Stimulated activated CD8-positive, alpha-beta memory T cell treated with anti-CD3 and anti-CD28 coated beads, Interleukin-4, amount 100 ng/mL, for 48 hours (primary cell): ENCODE measurements at places on chromosomes 12 and 14.
A peak's percentile ranks its signal among the peaks of the same experiment; 100 is the strongest.

DNA sequence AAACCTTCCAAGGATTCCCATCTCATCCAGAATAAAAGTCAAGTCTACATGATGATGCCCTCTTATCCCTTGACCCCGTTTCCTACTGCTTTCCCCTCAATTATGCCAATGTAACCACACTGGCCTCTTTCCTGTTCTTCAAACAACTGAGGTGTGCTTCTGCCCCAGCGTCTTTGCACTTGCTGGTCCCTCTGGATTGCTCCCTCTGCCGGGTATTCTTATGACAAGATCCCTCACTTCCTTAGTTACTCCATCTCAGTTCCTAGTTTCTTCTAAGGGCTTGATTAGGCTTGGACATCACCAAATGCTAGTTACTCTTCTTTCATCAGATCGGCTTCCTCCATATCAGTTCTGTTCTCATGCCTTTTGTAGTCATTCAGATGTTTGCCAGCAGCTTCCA lies 32.7 kb upstream of the PELI2 start:
- no peak for DNase-seq

GRCh38 chr12:82593143-82593542 lies 93.6 kb upstream of the TMTC2 start:
- DNase-seq = no peak

DNA sequence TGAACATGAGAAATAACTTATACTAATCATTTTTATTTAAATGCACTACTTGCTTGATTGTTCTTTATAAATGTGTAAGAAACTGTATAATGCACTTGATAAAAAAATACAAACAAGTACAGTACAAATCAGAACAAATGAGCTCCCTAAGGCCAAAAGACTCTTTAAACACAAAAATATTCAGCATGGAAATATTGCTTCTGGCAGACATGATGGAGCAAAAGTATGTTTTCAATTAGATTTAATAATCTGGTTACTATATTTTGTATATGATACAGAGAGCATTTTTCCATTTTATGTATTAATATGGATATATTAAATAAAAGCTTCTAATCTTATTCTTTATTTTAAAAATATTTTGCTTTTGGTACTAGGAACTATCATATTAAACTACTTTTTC lies 800.2 kb upstream of the LRFN5 start:
- no peak for DNase-seq

DNA sequence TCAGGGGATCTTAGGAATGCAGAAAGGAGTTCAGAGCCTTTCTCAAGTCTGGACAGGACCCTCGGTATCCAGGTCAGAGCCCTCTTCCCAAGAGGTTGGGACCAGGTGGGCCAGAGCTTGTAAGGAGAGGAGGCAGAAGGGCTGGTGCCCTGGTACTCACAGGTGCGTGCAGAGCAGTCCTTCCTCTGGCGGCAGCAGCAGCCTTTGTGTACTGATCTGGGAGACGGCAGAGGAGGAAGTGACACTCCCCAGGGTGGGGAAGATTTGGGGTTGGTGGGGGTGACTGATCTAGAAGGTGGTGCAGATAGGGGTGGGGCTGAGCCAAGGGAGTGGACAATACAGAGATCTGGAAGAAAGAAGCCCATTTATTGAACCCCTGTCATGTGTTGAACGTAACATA lies at the start of gene ITGB7:
ITGB7 (minus strand) TSS at position 210 of the 400 bp plus-strand sequence. CDS start 6,808 bp downstream, outside the sequence.
- DNase-seq = peak; percentile 77

- DNase-seq = peak; percentile 41
Measured at GRCh38 chr12:121893961-121894460, 5.4 kb downstream of the PSMD9 start.

- DNase-seq = no peak
Measured at GRCh38 chr12:76757694-76758093, 6.2 kb upstream of the ZDHHC17 start.

DNA sequence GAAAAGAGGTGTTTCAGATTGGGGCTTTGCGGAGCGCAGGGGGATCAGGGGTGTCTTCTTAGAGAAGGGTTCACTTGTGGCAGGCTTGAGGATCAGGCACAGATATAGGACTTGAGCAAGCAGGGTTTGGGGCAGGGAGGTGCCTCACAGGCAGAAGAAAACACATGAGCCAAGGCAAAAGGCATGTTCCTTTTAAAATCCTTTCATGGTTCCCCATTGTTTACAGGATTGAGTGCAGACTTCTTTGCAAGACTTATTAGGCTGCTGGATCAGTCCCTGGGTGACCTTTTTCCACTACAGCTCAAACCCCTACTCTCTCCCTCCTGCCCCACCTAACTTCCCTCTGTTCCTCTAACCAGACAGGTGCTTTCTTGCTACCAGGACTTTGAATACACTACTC lies 19.7 kb downstream of the HSPB8 start:
- DNase-seq = no peak

GRCh38 chr12:120194534-120195395 lies at the start of gene GCN1:
Gene GCN1, minus strand, starts transcription at chr12:120194715. Its CDS starts 18 bp downstream, at chr12:120194697.
- DNase-seq = peak; percentile 92

- no peak for DNase-seq
Measured at GRCh38 chr12:115868624-115869023, 408.9 kb downstream of the MED13L start.

GRCh38 chr12:31317471-31318395 lies 8.2 kb downstream of the SINHCAF start:
- no peak for DNase-seq

DNA sequence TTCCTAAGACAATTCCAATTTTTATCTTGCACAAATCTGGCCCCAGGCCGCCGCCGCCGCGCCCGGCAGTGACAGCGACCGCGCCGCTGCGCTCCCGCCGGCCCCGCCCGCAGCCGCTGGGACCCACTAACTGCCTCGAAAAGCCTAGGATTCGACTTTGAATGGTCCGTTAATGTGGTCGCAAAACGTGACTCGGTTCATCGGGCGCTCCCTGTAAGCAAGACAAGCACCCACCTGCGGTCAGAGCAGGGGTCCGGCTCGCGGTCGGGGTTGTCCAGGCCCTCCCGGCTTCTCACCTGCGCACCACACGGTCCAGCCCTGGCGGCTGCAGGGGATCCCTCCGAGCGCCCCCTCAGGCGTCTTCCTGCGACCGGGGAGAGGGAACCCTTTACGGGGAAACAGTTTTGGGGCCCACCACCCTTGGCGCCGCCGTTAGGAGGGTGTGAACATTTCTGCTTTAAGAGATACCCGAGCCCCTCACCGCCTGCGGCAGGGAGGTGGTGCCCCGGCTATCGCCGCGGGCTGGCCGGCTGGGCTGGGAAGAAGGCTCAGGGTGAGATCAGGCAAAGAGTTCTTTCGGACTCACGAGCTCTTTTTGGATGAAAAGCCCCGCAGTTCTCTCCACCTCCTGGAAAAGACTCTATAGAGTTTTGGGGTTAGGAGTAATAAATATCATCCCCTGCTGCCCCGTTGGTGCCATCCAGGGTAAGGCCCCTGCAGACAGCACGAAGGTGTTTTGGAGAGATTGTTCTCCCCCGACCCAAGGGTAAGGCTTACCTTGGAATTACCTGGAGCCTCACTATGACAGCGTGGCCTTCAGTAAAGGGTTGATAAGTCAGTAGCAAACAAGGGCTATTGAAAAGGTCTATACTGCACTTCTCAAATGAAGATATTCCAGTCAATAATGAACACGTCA lies 13.6 kb upstream of the FOXJ2 start:
- peak; percentile 59 for DNase-seq

DNA sequence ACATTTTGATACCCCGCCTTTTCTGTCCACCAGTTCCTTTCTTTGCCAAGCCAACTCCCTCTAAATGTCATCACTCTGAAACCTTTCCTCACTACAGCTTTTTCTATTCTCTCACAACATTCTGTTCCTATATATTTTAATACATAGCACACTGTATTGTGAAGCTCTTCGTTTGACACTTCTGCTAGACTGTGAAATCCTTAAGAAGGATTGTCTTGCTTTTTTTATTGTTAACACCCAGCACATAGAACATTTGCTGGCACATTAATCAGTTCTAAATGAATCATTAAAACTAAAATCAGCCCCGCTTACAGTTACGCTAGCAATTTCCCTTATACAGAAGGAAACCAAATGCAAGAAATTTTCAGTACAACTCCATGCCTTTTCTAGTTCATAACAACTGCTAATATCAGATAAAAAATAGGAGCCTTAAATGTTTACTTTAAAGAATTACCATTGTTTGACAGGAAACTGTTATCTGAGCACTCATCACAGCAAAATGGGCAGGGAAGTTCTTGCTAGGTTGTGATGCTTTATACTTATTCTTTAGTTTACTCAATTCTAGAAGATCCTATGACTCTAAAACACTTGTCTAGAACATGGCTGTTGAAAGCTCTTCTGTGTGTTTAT lies 93.5 kb downstream of the PPP1R12A start:
- DNase-seq = no peak

DNA sequence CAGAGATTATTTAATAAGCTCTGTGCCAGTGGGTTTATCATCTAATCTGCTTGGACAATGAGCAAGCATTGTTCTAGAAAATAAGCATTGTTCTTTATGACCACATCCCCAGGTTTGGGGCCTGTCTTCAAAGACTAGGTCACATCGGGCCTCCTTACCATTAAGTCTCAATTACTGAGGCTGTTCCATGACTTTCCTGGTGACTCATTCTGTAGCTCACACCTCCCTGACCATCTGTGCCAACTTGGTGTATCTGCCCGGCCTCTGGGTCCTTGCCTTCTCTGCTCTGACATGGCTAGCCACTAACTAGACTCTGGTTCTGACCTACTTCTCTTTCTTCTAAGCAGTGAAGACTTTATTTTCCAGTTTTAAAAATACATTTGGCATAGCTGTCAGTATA lies 44.4 kb upstream of the PLEKHA5 start:
- no peak for DNase-seq

DNA sequence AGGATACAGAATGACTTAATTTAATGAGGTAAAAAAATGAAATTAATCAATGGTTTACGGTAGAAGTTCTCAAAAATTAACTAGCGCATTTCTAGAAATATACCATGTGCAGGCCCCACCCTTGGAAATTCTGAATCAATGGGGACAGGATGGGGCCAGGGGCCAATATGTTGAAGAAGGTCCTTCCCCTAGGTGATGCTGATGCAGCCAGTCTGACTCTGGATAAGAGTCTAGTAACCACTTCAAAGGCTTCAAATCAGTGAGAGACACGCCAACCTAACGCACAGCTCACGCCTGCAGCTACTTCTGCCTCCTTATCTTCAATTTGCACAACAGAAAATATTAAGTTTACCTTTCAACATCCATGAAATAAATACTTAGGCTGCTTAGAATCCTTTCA lies 14.9 kb downstream of the GIT2 start:
- DNase-seq = peak; percentile 66

DNA sequence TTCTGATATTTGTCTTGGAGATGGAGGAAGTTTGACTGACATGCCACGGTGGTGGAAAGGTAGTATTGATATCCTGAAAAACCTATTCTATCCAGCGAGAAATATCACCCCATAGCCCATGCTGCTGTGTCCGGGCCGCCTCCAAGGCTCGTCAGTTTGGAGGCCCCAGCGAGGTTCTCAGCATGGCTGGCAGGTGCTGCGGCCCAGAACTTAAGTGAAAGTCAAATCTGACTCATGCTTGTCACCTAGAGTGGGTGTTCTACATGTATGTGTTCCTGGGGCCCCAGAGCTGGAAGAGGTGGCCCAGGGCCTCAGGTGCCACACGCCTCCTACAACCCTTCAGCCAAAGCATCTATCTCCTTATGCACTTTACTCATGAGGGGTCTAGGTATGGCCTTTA lies 92.9 kb downstream of the GCH1 start:
- DNase-seq = no peak

DNA sequence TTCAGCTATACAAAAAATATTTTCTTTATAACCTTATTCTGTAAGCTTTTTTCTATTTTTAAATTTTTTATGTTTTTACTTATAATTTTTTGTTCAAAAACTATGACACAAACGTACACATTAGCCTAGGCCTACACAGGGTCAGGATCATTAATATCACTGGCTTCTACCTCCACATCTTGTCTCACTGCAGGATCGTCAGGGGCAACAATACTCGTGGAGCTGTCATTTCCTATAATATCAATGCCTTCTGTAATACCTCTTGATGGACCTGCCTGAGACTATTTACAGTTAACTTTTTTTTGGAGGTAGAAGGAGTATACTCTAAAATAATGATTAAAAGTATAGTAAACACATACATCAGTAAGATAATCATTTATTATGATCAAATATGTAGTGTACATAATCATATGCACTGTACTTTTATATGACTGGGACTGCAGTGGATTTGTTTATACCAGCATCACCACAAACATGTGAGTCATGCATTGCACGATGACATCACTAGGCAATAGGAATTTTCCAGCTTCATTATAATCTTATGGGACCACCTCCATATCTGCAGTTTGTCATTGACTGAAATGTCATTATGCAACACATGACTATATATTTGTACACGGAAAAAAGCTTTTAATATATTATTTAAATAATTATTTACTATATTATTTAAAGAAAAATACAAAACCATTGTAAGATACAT lies 18.5 kb upstream of the PMCH start:
- no peak for DNase-seq

GRCh38 chr14:104364830-104365229 lies 214.7 kb upstream of the C14orf180 start:
- DNase-seq = no peak

DNA sequence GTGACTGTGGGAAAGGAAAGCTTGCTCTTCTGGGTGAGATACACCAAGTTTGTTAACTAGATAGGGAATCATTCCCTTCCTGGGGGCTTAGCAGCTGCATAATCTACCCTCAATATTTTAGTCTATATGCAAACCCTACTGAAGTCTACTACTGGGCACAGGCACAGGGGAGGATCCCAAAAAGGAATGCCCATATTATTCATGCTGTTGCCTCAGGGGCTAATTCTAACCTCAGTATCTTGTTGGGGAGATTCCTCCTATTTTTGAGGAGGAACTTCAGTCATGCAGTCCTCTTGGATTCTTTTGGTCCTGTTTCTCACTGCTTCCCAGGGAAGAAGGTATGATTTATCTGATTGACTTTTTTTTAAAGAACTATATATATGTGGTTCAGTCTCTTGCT lies 58.9 kb upstream of the ANKS1B start:
- DNase-seq = no peak

- no peak for DNase-seq
Measured at GRCh38 chr12:13252024-13252423, 55.5 kb downstream of the EMP1 start.

GRCh38 chr12:75876832-75877762 lies 154.5 kb downstream of the PHLDA1 start:
- DNase-seq = no peak

GRCh38 chr14:89399594-89400068 lies 17.4 kb downstream of the FOXN3 start:
- DNase-seq = no peak

- DNase-seq = no peak
Measured at GRCh38 chr14:28608443-28608842, 158.1 kb upstream of the FOXG1 start.
